Dermis microvascular lymphatic vessel endothelial cell (primary cell): ENCODE measurements at places on chromosomes 13 and 19. TPM values are rescaled to one million over a fixed set of nuclear protein-coding genes. Genes with fewer than 3 reads are reported as not detected.

Gene GIPR
- 0.13 TPM in 1 of 2 replicates, not detected in the other for total RNA-seq

Gene FXYD5
- 17.1 and 22.4 TPM in 2 replicates for total RNA-seq

Gene FCAR
- total RNA-seq, result not detected in 2 replicates

Gene TRIP10
- total RNA-seq, result 21.7 and 25.0 TPM in 2 replicates

Gene CFD
- 2.2 and 2.5 TPM in 2 replicates for total RNA-seq

Gene TNNI3
- not detected in 2 replicates for total RNA-seq

Gene EPSTI1
- 2.3 and 3.4 TPM in 2 replicates for total RNA-seq

Gene R3HDM4
- total RNA-seq, result 29.4 and 47.7 TPM in 2 replicates

Gene SLC17A7
- total RNA-seq, result 0.13 TPM in 2 replicates

GRCh38 chr13:28753208-28753892 is 34.6 kb upstream of the SLC46A3 start:
- peak; percentile 88 for DNase-seq

DNA sequence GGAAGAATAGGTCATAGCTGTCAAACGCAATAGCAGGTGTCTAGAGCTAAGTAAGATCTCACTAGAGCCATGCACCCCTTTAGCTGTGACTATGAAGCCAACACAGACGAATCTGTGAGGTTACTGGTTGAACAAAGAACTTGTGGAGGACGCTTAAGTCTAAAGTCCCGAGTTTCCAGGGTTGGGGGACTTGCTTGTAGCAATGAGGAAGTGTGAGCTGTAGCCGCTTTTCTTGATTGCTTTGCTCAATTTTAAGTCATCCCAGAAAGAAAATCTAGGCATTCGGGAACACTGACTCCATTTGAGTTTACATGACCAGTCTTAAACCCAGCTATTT is 1.6 kb downstream of the GPC5 start:
- DNase-seq, result no peak

GRCh38 chr19:39704181-39705044 is at the start of gene LGALS14:
LGALS14 (plus strand) TSS chr19:39704481; CDS start chr19:39704529, 48 bp downstream.
- DNase-seq, result no peak

GRCh38 chr13:42333613-42334328 is 61.8 kb downstream of the AKAP11 start:
- no peak for DNase-seq

DNA sequence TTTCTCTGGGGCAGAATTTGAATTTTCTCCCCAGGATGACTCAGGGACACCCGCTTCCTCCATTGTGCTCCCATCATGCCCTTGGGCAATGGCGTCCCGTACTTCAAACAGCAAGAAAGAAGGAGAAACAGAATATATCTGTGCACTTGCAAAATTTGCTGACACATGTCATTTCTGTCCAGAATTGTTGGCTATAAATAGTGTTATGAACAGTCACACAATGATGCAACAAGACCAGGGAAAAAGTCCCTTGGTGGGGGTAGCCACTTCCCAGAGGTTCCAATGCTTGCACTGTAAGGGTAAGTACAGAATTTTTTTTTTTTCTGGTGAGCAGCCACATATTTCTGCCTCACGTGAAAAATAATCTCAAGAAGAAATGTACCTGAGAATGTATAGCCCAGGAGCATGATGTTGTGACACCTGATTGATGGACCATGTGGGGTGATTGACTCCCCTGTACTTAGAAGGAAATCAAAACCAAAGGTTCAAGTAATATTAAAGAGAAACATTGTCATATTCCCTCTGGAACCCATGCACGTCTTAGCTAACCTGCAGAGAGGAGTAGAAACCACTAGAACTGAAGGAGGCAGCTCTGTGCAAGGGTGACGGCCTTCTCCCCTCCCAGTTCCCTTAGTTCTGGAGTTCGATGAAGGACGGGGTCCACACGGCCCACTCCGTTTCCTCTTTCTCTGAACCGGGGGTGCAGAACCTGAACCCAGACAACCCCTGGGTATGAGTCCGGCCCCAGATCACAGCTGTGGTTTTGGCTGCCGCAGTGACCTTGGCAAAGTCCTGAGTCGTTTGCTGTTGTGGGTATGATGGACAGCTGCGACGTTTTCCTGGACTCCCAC is 9.3 kb upstream of the LAIR1 start:
- no peak for DNase-seq

GRCh38 chr19:7333198-7334118 is 15.3 kb upstream of the ARHGEF18 start:
- peak; percentile 69 for DNase-seq

- peak; percentile 56 for DNase-seq
Measured at GRCh38 chr19:46211201-46211881, 18.2 kb upstream of the IGFL1 start.

DNA sequence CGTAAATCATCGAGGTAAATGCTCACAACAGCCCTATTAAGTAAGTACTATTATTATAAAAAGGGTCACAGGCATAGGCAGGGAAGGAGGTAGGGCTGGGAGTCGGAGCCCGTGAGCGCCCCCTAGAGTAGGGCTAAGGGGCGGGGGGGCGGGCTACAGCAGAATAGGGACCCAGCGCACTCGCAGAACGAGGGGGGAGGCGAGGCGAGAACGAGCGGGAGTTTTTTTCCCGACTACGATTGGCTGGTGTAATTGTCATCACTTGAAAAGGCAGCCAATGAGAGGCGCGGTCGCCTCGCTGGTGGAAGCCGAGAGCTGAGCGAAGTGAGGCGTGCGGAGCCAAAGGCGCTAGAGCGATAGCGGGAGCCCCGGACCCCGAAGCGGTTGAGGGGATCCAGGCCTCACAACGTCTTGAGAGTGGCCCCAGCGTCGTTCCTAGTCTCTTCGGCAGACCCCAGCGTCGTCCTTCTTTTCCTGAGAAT is 24.2 kb downstream of the KEAP1 start:
- DNase-seq, result peak; percentile 88

- no peak for DNase-seq
Measured at GRCh38 chr19:2867025-2867991, at the start of gene ZNF556. ZNF556 (plus strand) TSS chr19:2867335; CDS start chr19:2867422, 87 bp downstream.

DNA sequence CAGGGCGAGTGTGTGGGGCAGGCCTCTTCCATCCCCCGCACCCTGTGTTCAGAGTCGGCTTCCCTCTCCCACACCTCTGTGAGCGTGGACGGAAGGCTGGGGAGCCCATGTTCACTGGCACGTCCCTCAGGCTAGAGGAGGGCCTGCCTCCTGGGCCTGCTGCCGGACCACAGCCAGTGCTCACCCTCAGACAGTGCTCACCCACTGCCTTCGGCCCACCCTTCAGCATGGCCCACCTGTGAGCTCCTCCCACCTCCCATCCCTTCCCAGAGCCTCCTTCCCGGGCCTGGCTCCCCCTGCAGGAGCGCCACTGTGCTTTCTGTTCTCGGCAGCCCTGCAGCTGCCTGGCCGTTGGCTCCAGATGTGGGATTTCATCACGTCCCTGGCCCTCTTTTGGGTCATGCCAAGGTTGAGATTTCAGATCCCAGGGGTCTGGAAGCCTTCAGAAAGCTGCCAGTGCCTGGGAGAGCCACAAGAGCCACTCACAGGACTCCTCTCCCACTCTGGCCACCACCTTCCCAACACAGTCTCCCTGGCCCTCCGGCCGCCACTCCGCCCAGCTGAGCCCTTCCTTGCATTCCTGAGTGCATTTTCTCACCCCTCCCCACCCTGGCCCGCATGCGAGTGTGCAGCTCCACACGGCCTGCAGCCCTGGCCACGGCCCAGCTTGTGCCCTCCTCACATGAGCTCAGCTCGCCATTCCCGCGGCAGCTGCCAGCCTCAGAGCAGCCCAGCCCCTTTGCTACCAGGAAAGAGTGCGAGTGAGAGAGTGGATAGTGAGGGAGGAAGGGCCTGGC is 25.3 kb downstream of the CAPN12 start:
- no peak for DNase-seq

GRCh38 chr19:726993-727956 is 18.5 kb downstream of the PALM start:
- no peak for DNase-seq

- peak; percentile 12 for DNase-seq
Measured at GRCh38 chr13:24683838-24684599, 3.8 kb downstream of the ATP12A start.

DNA sequence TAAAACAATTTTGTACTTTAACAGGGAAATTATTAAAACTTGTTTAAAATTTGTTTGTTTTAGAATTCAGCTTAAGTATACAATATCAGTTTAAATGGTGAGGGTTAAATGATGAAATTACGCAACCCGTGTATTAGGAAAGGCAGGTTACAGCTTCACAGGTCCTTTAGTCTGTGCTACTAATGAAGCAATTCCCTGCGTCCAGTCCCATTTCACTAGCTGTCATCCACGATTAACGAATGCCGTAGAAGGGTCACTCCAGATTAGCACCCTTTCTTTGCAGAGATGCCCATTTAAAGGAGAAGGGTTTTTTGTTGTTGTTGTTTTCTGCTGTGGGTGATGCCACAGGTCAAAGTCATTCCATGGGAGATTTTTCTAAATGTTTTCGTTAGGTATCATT is 457.6 kb upstream of the SLC10A2 start:
- no peak for DNase-seq

- no peak for DNase-seq
Measured at GRCh38 chr13:22161871-22162270, 491.0 kb downstream of the FGF9 start.

- no peak for DNase-seq
Measured at GRCh38 chr13:24221007-24221406, 60.5 kb downstream of the SPATA13 start.

GRCh38 chr13:46389457-46390451 is 2.7 kb upstream of the RUBCNL start:
- DNase-seq, result no peak

- DNase-seq, result no peak
Measured at GRCh38 chr13:50222569-50223332, 207.5 kb downstream of the KCNRG start.

- no peak for DNase-seq
Measured at GRCh38 chr19:48962029-48962848, 2.9 kb upstream of the FTL start.

- DNase-seq, result no peak
Measured at GRCh38 chr19:46860846-46861690, at the start of gene ARHGAP35. ARHGAP35 (plus strand) TSS chr19:46860997; CDS start chr19:46918676, 57,679 bp downstream.

GRCh38 chr19:4541114-4541805 is 1.4 kb upstream of the LRG1 start:
- DNase-seq, result no peak

DNA sequence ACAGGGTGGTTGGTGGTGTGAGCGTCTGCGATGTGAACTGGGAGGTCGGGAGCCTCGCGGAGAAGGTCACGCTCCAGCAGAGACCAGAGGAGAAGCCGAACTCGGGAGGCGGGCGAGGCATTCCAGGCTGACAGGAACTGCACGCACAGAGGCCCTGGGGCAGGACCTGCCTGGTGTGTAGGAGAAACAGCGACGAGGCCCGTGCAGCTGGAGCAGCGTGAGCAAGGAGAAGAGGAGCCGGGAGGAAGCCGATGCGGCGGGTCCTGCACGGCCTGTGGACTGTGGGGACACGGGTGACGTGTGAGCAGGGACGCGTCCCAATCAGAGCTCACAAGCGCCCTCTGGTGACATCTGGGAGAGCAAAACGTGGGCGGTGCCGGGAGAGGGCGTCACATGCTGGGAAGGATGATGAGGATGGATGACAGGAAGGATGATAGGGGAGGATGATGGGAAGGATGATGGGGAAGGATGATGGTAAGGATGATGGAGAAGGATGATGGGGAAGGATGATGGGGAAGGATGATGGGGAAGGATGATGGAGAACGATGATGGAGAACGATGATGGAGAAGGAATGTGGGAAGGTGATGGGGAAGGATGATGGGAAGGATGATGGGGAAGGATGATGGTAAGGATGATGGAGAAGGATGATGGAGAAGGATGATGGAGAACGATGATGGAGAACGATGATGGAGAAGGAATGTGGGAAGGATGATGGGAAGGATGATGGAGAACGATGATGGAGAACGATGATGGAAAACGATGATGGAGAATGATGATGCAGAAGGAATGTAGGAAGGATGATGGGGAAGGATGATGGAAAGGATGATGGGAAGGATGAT is 16.1 kb upstream of the MADCAM1 start:
- peak; percentile 54 for DNase-seq

DNA sequence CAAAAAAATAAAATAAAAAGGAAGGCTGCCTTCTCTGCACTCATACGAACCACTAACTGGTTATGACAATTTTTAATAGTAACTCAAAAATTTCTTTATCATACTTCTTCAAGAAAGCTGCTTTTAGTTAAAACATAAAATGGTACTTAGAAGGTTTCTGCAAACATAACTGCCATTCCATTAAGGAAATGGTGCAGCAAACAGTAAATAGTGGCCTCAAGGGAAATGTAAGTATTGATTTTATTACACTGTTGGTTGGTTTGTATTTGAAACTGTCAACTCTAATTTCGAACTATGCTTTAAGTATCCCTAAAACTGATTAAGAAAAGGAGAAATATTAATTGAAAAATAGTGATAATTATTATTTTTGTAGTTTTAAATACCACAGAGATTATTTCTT is 278.0 kb downstream of the DACH1 start:
- DNase-seq, result no peak

DNA sequence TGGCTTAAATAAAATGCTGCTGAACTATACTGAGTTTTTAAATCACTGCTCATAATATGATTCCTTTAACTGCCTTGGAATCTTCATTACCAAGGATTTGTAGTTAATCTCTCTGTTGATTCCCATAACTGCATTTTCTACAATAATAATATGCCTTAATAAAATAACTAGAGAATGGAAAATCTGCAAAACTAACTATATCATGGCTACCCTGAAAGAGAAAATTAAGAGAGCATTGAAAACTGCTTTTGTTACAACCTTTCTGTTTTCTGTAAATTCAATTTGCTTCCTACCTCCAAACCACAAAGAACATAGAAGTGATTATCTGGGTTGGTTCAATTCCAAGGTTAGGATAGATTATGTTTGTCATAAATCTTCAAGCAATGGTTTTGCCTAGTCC is 202.8 kb upstream of the ATXN8OS start:
- DNase-seq, result no peak

DNA sequence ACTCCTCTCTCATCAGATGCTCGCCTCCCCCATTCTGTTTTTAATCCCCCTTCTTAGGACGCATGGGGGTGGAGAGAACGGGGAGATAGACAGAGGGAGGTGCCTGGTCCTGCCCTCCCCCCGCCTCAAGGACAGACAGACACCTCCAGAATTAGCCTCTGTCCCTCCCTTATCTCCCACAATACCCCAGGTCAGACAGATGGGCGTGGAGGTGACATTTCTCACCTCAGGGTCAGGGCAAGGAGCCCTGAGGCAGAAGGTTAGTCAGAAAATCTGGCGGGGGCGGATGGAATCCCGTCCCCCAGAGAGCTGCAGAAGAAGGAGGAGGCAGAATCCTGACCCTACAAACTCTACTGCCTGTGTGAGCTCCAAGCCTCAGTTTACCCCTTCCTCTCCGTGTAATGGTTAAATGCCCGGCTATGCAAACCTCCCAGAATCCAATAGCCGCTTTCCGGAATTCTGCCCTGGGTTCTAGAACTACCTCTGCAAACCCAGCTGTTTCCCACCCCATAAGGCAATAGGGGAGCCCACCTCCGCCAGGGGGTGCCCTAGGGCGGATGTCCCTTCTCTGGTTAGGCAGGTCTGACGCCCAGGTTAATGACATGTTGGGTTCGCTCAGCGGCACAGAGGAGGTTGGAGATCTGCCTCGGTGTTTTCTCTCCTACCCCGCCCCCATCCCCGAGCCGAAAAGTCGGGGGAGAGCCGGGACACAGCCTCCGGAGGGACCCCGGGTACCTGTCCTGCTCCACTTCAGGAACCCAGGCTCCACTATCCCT is 900 bp downstream of the PPP1R13L start:
- peak; percentile 71 for DNase-seq

GRCh38 chr13:77698201-77699058 is 943 bp downstream of the SLAIN1 start:
- DNase-seq, result no peak
